Bronchial epithelial cell (primary cell): ENCODE measurements at places on chromosomes 1 and 21. TPM values are rescaled to one million over a fixed set of nuclear protein-coding genes. Genes with fewer than 3 reads are reported as not detected.

DNA sequence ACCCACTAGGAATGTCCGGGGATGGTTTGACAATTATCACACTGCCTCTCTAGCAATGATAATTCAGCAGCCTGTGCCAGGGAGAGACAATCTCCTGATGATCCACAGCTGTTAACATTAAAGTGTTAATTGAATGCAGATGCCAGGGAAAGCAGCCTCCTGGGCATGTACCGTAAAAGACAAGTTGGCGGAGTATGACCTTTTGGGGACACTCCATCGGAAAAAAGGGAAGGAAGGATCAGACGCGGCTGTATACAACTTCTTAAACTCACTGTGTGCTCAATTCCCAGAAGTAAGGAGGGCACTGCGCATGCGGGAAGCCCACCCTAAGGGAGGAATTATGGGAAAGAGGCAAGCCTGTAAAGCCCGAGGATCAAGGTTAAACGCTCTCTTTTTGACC is 62.6 kb downstream of the MAP3K7CL start:
- no peak for DNase-seq

The GBP6 gene
- 12.4 and 67.2 TPM in 2 replicates for total RNA-seq

The CHODL gene
- total RNA-seq = under 0.01 TPM in 1 of 2 replicates, not detected in the other

GRCh38 chr1:185467122-185467521 is 150.1 kb upstream of the IVNS1ABP start:
- no peak for DNase-seq

The EPHX1 gene
- total RNA-seq = 3.9 and 22.1 TPM in 2 replicates

The CFHR3 gene
- not detected in 2 replicates for total RNA-seq

GRCh38 chr1:64077281-64077940 is 126.0 kb upstream of the UBE2U start:
- peak; percentile 84 for DNase-seq

DNA sequence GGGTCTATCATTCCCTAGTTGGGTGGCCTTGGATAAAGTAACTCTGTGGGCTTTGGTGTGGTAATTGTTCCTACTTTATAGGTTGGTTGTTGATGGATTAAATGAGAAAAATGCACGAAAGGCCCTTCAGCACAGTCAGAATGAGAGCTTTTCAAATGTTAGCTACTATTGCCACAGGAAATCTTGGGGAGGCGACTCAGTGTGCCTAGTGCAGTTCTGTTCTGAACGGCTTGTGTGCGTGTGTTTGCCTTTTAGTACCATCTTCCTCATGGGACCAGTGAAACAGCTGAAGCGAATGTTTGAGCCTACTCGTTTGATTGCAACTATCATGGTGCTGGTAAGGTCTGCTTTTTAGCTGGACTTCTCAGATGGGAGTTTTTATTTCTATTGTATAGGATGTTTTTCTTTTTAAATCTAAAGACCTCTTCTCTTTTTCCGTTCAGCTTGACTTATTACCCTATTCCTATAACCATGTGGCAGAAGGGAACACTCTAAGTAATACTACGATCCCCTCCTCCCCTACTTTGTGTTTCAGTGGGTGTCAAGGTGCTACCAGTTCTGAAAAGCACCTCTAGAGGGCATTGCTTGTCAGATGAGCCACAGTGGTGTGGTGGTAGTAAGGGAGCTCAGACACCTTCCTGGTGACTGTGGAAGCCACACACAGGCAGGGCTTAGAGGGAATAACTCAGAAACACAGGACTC is 9.2 kb downstream of the SFT2D2 start:
- peak; percentile 63 for DNase-seq

DNA sequence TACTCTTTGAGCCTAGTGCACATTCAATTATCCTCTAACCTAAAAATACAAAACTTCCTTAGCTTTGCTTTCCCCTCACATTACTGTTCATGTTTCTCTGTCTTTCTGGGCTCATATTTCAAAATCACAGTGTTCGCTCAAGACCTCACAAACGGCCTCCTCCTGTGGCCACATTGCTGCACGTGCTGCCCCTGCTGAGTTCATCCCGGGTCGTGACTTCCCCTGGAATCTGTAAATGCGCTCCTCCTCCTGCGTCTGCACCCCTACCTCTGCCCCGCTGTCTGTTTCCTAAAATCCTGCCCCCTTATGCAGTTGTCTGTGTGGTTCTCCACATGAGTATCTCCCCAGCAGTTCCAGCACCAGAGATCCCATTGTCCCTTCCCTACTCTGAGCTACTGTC is 45.5 kb upstream of the RAVER2 start:
- no peak for DNase-seq

DNA sequence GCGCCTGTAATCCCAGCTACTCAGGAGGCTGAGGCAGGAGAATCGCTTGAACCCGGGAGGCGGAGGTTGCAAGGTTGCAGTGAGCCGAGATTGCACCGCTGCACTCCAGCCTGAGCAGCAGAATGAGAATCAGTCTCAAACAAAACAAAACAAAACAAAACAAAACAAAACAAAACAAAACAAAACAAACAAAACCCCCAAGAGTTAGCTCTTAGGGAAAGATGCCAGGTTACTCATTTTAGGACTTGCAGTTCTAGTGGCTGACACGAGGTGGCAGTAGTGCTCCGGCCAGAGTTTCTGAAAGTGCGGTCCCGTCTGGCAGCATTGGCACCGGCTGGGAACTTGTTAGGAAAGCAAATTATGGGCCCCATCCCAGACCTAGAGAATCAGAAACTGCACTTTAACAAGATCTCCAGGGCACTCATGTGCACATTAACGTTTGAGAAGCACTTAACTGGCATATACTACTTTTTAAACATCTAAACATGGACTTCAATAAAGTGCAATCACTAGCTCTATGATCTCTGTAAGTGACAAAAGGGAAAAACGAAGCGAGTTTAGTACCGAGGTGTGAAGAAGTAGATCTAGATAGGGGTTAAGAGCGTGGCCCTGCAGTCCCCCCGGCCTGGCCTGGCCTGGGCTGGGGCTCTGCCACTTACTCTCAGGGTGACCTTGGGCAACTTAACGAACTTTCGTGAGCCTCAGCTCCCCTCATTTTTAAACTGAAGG is 41.9 kb upstream of the TNFRSF1B start:
- DNase-seq = peak; percentile 47

- peak; percentile 43 for DNase-seq
Measured at GRCh38 chr1:155932487-155932886, 1.7 kb downstream of the KHDC4 start.

GRCh38 chr1:224874775-224875174 is 54.7 kb upstream of the DNAH14 start:
- no peak for DNase-seq

GRCh38 chr1:48873944-48874343 is 97.3 kb upstream of the BEND5 start:
- no peak for DNase-seq
